NCI-H69 (cell line): ENCODE measurements at places on chromosomes 12 and 14.

- DNase-seq, result no peak
Measured at GRCh38 chr14:93096691-93097322, 18.9 kb downstream of the ITPK1 start.

GRCh38 chr14:26175658-26176057 is 422.2 kb downstream of the NOVA1 start:
- no peak for DNase-seq

- DNase-seq, result no peak
Measured at GRCh38 chr12:48774516-48774915, 14.4 kb downstream of the ADCY6 start.

DNA sequence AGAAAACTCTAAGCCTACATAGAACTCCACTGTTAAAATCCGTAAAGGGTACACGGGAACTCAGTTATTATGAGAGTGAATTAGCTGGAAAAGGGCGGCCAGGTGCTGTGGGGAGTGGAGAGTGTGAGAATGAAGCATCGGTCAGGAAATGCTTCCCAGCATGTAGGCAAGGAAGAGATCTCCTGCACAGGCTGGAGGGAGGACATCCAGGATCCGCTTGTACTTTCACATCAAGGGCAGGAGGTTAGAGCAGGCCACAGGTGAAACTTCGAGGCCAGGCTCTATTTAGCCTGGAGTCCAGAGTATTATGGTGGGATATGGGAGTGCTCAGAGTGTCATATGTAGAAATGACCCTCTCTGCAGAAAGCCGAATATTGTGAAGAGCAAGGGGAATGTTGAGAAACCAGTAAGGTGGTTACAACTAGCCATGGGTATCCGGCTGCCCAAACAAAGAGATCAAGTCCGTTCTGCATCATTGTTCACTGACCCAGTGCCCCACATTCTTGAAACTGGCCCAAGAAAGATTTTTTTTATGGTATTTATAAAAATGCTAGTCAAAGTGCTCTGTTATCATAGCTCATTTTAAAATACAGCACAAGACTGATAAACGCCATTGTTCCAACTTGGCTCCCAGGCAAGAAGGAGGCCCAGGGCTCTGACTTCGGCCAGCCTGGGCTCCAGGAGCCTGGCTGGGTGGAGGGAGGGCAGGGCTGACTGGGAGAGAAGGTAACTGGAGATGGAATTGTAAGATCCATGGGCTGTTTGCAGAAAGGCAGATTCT is 79.4 kb upstream of the HIF1A start:
- no peak for DNase-seq

DNA sequence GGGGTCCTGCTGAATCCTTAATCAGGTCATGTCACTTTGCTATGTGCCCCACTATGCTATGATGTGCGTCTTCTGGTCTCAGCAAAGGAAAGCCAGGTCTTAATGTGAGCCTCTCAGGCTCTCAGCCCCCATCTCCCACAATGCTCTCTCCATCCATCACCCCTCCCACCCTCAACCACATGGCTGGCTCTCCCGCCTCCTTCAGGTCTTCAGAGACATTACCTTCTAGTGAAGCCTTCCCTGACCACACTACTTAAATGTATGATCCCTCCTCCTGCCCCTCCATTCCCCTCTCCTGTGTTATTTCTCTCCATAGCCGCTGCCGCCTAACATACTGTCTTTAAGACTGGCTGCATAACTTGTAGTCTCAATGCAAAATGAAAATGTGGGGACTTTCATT is 50.5 kb downstream of the KRT80 start:
- peak; percentile 48 for DNase-seq

DNA sequence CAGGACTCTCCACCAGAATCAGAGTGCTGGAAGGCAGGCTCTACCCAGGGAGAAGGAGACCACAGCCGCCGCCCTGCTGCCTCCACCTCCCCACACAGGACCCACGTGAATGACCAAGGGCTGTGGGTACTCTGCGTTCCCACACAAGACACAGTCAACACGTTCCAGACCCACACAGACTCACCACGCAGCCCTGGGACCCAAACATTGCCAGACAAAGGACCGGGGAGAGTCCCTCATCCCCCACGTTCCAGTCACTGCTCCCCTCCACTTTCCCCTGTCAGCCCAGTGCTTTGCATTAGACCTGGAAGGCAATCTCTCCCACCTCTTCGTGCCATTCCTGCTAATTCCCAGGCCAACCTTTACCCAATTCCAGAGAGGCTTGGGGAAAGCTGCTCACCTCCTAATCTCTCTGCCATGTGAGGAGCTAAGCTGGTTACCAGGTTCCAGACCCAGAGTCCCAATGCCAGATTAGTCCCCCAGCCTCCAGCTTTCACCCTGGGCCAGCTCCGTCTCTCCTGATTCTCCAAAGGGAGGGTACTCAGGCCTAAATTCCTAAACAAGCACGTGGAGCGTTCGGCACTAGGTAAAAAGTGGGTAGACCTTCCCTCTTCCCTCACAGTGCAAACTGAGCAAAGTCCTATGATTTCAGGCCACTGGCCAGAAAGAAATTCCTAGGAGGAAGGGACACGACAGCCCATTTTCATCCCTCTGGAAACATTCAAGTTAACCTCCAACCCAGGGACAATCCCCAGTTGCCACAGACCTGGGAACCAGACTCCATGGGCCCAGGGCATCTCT is 4.9 kb downstream of the SLC6A13 start:
- no peak for DNase-seq

GRCh38 chr12:48937170-48937569 is 11.9 kb upstream of the FKBP11 start:
- DNase-seq, result no peak

- DNase-seq, result peak; percentile 61
Measured at GRCh38 chr14:33432407-33433023, 493.8 kb downstream of the NPAS3 start.

- DNase-seq, result no peak
Measured at GRCh38 chr12:28603239-28603638, 413.0 kb downstream of the CCDC91 start.

- DNase-seq, result no peak
Measured at GRCh38 chr12:96395236-96395635, 5.0 kb downstream of the CDK17 start.

DNA sequence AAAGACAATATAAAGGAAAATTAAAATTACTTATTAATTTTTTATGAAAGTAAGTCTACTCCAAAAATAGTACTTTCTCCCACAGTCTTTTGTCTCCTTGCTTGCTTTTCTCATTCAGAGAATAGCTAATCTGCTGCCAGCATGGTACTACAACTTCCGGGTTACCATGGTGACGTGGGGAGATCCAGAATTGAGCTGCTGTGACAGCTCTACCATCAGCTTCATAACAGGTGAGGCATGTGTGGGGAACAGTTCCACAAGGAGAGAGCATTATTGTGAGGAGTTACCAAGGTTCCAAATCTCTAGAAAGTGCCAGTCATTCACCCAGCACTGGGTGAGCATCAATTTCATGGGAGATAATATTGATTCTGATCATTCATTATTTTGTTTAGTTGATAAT is 197.8 kb downstream of the PTPRO start:
- peak; percentile 8 for DNase-seq

DNA sequence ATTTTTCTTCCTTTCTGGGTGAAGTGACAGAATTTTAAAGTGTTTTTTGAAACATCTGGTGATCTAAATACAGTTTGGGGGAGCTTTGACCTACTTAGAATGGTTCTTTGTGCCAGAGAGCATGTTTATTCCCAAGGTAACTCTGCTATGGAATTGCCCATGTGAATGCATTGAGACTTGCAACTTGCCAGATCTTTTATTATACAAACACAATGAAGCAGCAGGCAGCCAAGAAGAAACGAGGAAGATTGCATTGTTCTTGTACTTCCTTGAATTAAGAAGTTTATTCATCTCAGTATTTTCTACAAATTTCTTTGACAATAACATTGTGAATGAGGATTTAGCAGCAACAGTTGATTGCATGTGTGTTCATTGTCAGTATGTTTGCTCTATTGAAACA is 55.5 kb downstream of the FGD4 start:
- DNase-seq, result peak; percentile 73

GRCh38 chr12:89717759-89718523 is 9.3 kb upstream of the ATP2B1 start:
- no peak for DNase-seq

DNA sequence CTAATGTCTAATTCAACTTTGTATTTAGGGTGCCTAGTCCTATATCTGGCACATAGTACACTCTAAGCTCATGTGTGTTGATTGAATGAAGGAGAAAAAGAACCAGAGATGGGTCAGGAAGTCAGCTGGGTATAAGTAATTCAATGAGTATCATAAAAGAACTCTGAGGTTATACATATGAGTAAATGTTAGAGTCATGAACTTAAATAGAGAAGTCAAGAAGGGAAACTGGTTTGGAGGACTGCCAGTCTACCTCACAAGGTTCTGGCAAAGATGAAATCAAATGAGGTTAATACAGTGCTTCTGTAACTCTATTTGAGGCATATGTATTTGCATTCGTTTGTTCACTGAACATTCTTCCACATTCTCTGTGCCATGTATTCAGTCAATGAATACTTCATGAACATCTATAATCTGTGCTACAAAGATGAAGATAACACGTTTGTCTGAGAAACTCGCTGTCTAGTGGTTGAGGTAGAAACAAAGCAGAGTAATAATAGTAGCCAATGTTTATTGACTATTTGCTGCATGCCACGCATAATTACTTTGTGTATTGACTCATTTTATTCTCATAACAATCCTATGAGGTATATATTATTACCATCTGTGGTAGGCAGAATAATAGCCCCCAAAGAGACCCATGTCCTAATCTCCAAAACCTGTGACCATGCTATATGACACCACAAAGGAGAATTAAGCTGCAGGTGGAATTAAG is 88.9 kb downstream of the PTGER2 start:
- DNase-seq, result no peak

DNA sequence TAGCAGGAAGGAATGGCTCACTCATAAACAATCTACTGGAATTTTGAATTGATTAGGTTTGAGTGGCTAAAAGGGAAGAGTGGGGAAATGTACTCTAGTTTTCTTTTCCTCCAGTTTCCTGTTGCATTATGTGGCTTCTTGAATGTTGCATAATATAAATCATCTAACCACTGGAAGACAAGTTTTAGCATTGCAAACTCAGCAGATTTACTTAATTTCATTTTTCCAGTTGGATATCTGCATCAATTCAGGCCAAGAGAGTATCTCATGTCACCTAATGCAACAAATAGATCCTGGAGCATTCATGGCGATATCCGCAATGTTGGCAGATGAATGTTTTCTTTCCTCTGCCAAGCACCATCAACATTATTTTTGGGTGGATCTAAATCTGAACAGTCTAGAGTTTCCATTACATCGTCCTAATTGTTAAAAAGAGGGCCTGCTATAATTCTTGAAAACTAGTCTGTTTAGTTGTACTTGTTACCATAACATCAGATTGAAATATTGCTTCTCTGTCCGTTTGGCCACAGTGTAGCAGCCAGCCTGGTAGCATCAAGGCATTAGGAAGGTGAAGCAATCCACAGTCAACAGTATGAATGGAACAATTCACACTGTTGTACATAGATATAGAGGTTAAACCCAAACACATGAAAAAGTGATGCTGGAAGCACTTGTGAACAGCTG is 544.2 kb downstream of the ETNK1 start:
- DNase-seq, result no peak

DNA sequence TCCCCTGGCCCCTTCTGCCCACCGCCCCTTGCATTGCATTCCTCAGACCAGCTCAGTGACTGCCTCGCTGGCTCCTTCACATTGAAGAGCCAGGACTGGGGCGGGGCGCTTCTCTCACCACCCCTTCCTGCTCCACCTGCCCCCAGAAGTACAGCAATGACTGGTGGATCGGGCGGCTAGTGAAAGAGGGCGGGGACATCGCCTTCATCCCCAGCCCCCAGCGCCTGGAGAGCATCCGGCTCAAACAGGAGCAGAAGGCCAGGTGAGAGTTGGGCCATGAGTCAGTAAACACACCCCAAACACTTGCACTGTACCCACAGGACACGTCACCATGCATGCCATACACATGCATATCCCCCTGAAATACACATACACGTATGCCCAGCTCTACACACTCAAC is 5.8 kb downstream of the CACNB3 start:
- no peak for DNase-seq

DNA sequence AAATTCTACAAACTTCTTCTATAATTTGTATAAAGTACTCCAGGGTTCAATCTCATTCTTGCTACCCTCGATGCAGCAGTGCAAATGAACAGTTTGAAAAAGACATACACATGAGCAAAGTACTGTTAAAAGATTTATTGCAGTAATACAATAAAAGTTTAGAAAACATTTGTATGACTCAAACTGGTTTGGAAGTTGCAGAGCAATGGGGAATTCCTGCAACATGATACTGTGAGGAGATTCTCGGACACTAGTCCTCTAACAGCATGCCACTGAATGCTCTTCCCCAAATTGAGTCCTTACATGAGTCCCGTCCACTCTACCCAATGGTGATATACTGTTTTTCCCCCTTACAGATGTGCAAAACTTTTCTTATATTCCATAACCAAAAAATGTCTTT is 45.4 kb downstream of the ATG14 start:
- DNase-seq, result no peak

GRCh38 chr12:63917864-63918799 is 73.6 kb downstream of the SRGAP1 start:
- peak; percentile 93 for DNase-seq

GRCh38 chr12:93524386-93525133 is 47.9 kb upstream of the SOCS2 start:
- no peak for DNase-seq

- DNase-seq, result no peak
Measured at GRCh38 chr14:61934385-61934784, 172.2 kb downstream of the SNAPC1 start.

- no peak for DNase-seq
Measured at GRCh38 chr12:71335151-71335962, 104.2 kb upstream of the LGR5 start.

DNA sequence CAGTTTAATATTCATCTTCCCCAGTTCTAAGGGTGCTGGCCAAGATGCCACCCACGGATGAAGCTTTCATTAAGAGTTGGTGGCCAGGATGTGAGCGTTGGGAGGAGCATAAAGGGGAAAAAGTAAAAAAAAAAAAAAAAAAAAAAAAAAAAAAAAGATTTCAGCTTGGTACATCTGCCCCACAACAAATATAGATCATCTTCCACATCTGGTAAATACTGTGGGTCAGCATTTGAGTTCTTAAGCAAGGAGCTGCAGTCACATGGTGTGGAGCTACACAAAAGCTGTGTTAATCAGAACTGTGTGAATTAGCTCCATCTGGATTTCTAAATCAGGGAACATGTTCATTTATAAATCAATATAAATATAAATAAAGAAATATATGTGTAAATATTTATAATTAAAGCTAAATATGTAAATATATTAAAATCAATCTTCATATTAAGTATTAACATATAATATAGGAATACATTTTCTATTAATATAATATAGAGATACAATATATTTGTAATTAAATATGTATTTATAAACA is 262.3 kb downstream of the NUAK1 start:
- no peak for DNase-seq

GRCh38 chr14:21263284-21264024 is 5.8 kb downstream of the HNRNPC start:
- no peak for DNase-seq

GRCh38 chr12:82855872-82856271 is 169.2 kb downstream of the TMTC2 start:
- DNase-seq, result no peak
